ENCODE measurements at places on chromosomes 5 and 9.
A peak's percentile ranks its signal among the peaks of the same experiment; 100 is the strongest.

DNA sequence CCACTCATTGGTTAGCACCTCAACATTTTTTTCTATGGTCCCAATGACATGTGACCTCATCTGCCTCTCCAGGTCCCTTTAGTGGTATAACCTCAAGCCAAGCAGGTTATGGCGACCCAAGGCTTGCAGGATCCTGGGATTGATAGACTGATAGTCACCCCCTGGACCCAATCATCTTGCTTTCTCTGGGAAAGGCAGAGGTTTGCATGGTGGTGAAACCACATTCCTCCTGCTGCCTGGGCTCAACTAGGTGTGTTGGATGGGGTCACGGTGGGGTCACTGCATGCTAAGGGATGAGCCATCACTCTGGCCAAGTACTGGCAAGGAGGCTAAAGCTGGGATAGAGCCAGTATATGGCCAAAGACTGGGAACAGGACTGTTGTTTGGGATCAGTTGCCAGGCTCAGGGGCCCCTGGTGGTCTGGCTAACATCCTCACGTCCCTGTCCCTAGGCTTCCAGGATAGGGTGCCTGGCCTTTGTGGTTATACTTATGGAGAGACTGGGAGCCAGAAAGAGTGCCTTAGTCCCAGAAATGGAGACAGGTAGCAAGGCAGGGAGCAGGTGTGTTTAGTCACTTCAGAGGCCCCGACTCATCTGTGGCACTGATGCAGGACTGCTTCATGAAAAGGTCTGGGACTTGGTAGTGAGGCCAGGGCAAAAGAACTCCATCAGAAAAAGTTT lies 4.6 kb upstream of the SMIM32 start:
- no peak for DNase-seq

DNA sequence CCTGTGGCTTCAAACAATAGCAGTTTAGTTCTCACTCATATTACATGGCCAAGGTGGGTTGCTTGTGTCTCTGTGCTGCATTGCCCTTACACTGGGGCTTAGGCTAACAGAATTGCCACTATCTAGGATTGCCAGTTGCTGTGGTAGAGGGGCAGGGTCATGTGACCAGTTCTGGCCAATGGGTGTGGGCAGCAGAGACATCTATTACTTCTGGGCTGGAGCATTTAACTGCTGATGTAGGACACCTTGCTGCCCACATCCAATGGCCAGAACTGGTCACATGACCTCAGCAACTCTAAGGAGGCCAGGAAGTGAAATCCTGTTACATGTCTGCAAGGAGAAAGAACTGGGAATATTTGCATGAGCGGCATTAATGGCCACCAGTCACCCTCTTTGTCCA lies 199.3 kb downstream of the C9orf152 start:
- DNase-seq, result no peak

DNA sequence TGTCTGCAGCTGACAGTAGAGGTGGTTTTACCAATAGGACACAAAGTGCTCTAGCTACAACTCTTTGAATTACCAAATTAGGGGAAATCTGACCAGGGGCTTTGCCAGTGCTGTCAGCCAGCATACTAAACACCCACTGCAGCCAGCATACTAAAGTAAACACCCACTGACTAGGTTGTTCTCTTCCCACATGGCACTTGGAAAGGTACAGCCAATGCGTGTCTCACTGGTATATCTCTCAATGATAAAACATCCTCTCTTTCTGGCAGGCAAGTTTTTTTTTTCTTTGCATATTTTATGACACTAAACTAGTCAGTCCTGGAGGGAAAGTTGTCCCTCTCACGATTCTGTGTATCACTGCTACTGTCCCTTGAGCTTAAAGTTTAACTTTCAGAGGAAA lies 216.1 kb downstream of the TLE1 start:
- DNase-seq, result no peak

GRCh38 chr5:177501874-177502678 lies 4.7 kb upstream of the PDLIM7 start:
- DNase-seq, result no peak

DNA sequence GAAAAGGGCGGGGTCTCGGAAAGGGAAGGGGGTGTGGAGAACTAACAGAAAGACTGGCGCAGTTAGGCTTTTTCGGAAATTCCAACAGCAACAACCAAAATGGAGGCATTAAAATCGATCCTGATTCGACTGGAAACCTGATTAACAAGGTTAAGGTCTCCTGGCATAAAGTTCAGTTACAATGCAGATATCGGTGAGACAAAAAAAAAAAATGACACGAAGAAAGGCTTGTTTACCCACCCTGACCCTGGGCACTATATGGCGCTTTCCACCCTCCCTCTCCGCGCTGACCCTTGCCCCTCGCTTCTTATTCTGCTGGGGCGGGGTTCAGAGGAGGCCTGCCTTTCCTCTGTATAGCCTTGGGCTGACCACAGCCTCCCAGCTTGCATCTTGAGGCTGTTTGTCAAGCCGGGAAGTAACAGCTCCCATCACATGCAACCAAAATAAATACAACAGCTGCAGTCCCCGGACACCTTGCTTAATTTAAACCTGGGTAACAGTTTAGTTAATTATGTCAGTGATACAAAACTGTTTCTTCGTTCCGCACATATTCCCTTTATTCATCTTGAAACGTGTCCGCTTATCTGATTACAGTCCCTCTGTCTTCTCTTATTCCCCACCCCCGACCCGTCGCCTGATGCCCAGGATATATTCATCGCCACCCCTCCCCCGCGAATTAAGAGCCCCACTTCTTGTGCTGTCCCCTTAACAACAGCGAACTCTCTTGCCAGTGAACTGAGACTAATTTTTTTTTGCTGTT lies 795 bp upstream of the PJA2 start:
- DNase-seq, result peak; percentile 16

- DNase-seq, result peak; percentile 96
These were observed at the start of gene ANP32B for GRCh38 chr9:97982683-97983588. ANP32B (plus strand) TSS chr9:97983341; CDS start chr9:97983556, 215 bp downstream.

DNA sequence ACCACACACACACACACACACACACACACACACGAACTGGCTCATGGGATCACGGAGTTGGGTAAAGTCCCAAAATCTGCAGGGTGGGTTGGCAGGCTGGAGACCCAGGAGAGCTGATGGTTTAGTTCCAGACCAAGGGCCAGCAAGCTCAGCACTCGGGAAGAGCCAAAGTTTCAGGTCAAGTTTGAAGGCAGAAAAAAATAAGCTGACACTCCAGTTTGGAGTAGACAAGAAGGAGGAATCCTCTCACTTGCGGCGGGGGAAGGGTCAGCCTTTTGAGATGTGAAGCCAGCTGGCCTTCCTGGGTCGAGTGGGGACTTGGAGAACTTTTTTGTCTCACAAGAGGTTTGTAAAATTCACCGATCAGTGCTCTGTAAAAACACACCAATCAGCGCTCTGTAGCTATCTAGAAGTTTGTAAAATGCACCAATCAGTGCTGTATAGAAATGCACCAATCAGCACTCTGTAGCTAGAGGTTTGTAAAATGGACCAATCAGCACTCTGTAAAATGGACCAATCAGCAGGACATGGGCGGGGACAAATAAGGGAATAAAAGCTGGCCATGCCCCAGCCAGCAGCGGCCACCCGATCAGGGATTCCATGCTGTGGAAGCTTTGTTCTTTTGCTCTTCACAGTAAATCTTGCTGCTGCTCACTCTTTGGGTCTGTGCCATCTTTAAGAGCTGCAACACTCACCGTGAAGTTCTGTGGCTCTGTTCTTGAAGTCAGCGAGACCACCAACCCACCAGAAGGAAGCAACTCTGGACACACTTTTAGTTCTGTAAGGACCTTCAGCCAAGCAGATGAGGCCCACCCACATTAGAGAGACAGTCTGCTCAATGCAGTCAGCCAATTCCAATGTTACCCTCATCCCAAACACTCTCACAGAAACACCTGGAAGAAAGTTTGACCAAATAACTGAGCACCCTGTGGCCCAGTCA lies 37.8 kb upstream of the UNC5A start:
- no peak for DNase-seq

GRCh38 chr9:406886-407654 lies 192.4 kb downstream of the DOCK8 start:
- DNase-seq, result no peak

DNA sequence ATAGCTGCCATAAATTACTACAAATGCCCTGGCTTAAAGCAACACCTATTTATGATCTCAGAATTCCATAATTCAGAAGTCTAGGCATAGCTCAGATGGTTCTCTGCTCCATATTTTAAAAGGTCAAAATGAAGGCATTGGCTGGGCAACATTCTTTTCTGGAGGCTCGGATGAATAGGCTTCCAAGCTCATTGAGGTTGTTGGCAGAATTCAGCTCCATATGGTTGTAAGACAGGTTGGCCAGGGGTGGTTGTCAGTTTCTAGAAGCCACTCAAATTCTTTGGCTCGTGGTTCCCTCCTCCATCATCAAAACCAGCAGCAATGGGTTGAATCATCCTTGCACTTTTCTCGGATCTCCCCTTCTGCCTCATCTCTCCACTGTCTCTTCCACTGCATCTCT lies 49.4 kb downstream of the TGFBR1 start:
- DNase-seq, result no peak

GRCh38 chr5:95422838-95423237 lies 31.7 kb downstream of the FAM81B start:
- DNase-seq, result no peak

DNA sequence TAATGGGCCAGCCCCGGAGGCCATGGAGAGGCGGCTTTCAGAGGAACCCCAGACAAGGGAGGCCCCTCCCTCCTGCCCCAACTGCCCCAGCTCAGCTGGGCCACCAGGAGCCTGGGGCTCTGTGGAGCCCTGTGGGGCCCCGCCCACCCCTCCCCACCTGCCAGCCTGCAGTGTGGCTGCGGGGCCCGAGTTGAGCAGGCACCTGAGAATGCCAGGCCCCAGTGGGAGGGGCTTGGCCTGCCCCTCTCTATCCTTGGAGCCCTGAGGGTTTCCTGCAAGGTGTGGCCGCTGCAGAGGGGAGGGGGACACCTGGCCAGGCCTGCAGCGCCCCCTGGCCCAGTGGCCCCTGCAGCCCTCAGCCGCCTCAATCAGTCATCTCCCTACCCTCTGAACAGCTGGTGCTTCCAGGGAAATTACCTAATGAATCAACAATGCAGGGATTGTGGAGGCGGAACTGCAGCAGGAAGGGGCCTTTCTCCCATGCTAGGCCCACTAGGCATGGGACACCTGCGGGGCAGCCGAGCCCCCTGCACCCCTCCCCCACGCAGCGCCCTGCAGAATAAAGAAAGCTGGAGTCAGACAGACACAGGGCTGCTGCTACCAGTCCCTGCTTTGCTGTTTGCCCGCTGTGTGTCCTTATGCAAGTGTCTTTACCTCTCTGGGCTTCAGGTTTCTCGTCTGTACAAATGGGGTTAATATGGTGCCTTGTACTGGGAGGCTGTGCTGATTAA lies 48.0 kb downstream of the LMX1B start:
- DNase-seq, result no peak

DNA sequence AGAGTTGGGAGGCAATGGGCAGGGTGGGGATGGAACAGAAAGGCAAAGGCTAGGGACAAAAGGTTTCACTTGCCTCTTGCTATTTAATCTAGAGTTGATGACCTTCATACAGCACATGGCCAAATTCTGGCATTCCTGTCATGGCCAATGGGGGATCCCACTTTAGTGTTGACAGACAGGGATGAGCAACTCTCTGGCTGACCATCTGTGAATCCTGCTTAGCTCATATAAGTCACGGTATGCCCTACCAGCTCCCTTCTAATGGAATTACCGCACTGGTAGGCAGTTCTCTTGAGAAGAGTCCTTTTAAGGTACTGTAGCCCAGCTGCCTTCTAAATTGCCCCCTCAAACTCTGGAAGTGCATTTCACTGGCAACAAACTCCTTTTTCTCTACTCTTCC lies 76.1 kb downstream of the MAMDC2 start:
- no peak for DNase-seq

- no peak for DNase-seq
These were observed 2.1 kb upstream of the PRDM12 start for GRCh38 chr9:130662099-130662969.

- DNase-seq, result no peak
These were observed 1.9 kb upstream of the RACK1 start for GRCh38 chr5:181245427-181246275.

- no peak for DNase-seq
These were observed 145.5 kb downstream of the DCP2 start for GRCh38 chr5:113122053-113122452.

DNA sequence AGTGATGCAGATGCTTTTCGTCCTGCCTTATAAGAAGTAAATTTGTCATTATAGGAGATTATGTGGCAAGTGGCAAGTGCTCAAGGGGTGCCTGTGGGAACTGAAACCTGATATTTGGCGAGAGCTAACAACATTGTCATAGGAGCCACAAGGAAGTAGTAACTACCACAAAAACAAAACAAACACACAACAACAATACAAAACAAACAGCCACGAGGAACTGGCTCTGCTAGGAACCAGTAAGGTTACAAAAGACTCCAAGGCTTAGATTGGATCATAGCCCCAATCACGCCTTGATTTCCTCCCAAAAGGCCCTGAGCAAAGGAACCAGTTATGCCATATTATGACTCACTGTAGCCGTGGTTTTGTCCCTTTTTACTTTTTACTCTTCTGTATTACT lies 1045.2 kb downstream of the CDH12 start:
- no peak for DNase-seq

GRCh38 chr5:10524376-10525123 lies 39.3 kb upstream of the ANKRD33B start:
- no peak for DNase-seq

DNA sequence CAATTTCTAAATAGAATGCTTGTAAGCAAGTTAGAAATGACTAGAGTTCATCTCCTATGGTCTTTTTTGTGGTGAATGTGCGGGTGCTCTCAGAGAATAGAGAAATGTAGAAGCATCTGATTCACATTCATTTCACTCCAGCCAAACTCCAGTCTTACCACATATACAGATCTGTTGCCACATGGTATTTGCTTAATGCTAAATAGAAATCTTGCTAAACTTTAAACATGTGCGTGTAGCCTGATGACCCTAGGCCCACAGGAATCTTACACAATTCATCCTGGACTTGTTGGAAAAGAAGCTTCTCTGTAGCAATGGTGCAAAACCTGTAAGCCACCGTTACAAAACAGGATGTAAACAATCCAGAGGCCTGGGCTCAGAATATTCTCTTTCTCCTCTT lies 135.2 kb downstream of the PCSK1 start:
- no peak for DNase-seq

- DNase-seq, result no peak
These were observed 114.4 kb downstream of the ZNF608 start for GRCh38 chr5:124631874-124632550.

GRCh38 chr9:93303806-93304573 lies 120.1 kb downstream of the WNK2 start:
- no peak for DNase-seq

GRCh38 chr9:111095441-111095840 lies 57.2 kb upstream of the LPAR1 start:
- DNase-seq, result no peak

DNA sequence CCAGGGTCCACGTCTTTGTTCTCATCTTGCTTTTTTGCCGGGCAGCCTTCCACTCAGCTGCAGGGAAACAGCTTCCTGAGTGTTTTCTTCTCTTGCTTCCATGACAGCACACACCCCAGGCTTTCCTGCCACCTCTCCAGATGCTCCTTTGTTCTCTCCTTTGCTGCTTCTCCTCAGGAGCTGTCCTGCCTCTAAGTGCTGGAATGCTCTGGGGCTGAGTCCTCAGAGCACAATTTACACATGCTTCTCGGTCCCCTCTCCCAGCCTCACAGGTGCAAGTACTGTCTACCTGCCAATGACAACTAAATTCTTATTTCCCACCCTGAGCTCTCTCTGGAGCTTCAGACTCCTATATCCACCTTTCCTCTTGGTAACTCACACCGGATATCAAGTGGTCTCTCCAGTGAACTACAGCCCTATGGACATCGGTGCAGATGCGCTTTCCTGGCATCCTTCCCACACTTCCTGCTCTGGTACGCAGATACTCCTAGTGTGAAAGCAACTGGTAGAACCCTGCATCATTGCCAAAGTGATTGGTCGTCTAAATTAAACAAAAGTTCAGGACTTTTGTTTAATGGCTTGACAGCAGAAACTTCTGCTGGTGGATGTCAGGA lies 13.4 kb upstream of the ACSL6 start:
- no peak for DNase-seq

Data from activated T-cell treated with anti-CD3 and anti-CD28 coated beads, Interleukin-2, amount 50 U/mL, for 4 hours (primary cell).